ENCODE measurements at places on chromosomes 5 and 9. TPM values are rescaled to one million over a fixed set of nuclear protein-coding genes. Genes with fewer than 3 reads are reported as not detected.

The FAM221B gene
- not detected for total RNA-seq

The IFNA13 gene
- total RNA-seq: not detected

The PDE6A gene
- total RNA-seq: not detected

The FOXD4L5 gene
- 0.06 TPM for total RNA-seq

The MOB3B gene
- under 0.01 TPM for total RNA-seq

The PCDHGB2 gene
- 5.9 TPM for total RNA-seq

The CMBL gene
- total RNA-seq: 5.8 TPM

The TAF11L4 gene
- not detected for total RNA-seq

The SPATA31A3 gene
- total RNA-seq: not detected

The SPATA9 gene
- not detected for total RNA-seq

The SMC2 gene
- 96.1 TPM for total RNA-seq

The FBN2 gene
- total RNA-seq: 18.4 TPM

The NFIB gene
- 82.2 TPM for total RNA-seq

The FBLL1 gene
- total RNA-seq: 0.56 TPM

The SMIM32 gene
- not detected for total RNA-seq

The TAF11L10 gene
- not detected for total RNA-seq

The CAMK4 gene
- 0.37 TPM for total RNA-seq

The AJM1 gene
- total RNA-seq: 1.1 TPM

The ITK gene
- total RNA-seq: not detected

The PCDHA10 gene
- total RNA-seq: under 0.01 TPM

The CDKN2B gene
- 4.4 TPM for total RNA-seq

The ZFP2 gene
- total RNA-seq: 0.92 TPM

The ANKRD34B gene
- not detected for total RNA-seq

The RETREG1 gene
- total RNA-seq: 1.1 TPM

The SH3GL2 gene
- total RNA-seq: not detected

The TXNDC8 gene
- not detected for total RNA-seq

The DMRTA1 gene
- total RNA-seq: 0.06 TPM

The AGXT2 gene
- total RNA-seq: not detected

The SHISAL2B gene
- not detected for total RNA-seq

The PCDHB10 gene
- total RNA-seq: 0.66 TPM

The XPA gene
- 12.6 TPM for total RNA-seq

The OR2S2 gene
- not detected for total RNA-seq

The RALGPS1 gene
- total RNA-seq: 3.2 TPM

The ADAM19 gene
- total RNA-seq: 6.8 TPM

The SV2C gene
- under 0.01 TPM for total RNA-seq

The PCSK1 gene
- total RNA-seq: 0.81 TPM

The KCNIP1 gene
- not detected for total RNA-seq

The SLC34A1 gene
- total RNA-seq: not detected

The EMB gene
- total RNA-seq: 6.9 TPM

The HMGCR gene
- total RNA-seq: 86.5 TPM

The EDIL3 gene
- 512 TPM for total RNA-seq

All from aortic smooth muscle cell (primary cell).